ENCODE measurements at places on chromosomes 3 and 15.

GRCh38 chr15:64324165-64324877 is 31.7 kb downstream of the CSNK1G1 start:
- no peak for DNase-seq

DNA sequence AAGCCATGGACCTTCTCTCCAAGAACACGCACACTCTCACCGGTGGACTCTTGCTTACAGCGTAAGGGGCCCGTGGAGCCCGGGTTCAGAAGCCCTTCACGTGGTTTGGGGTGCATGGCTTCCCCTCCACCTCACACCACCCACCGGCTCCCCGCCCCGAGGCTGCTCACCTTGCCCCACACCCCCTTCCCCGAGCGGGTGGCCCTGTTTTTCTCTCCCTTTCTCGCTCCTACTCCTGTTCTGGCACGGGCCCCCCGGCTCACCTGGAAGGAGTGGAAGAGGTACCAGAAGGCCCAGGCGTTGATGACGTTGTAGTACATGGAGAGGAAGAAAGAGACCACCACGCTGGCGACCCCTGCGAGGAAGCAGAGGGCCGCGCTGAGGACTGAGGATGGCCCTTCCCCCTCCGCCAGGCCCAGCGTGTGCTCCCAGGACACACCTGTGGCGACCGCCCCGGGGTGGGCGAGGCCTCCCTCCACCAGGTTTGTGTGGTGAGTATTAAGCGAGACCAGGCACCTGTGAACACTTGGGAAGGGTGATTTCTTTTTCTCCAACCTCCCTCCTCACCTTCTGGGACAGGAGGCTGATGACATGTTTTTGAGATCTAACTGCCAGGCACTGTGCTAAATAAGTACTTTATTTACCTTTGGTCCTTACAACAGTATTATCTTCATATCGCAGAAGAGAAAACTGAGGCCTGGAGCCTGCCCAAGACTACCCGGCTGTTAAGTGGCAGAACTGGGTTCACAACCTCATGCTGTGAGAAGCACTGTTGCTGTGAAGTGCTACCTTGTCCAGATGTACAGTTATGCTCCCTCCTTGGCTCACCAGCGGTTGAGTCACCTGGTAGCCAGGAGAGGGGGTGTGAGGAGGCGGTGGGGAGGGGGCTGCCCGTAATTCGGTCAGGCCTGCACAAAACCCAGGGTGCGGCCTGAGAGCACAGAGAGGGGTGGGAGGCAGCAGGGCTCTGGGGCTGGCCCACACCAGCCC is 16.3 kb downstream of the SLC6A20 start:
- DNase-seq = no peak

DNA sequence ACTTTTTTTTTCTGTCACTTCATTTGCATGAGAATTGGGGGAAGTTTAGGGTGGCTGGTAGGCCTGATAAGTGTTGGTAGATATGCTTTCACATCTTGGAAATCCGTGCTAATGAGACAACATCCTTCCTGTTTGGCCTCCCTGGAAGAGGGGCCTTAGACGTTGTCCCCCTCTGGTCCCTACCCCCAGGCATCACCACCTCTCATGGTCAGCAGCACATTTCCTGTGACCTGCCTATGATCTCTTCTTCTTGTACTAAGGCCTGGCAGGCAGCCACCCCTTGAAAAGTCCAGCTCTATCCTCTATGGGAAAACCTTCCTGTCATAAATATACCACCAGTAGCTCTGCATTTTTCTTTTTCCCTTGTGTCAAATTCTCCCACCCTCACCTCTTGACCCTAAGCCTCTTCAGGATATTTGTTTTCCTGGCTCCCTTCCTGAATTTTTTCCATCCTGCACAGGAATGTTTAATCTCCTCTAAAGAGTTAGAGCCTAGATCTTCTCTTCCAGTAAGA is 107.8 kb downstream of the SNRK start:
- no peak for DNase-seq

DNA sequence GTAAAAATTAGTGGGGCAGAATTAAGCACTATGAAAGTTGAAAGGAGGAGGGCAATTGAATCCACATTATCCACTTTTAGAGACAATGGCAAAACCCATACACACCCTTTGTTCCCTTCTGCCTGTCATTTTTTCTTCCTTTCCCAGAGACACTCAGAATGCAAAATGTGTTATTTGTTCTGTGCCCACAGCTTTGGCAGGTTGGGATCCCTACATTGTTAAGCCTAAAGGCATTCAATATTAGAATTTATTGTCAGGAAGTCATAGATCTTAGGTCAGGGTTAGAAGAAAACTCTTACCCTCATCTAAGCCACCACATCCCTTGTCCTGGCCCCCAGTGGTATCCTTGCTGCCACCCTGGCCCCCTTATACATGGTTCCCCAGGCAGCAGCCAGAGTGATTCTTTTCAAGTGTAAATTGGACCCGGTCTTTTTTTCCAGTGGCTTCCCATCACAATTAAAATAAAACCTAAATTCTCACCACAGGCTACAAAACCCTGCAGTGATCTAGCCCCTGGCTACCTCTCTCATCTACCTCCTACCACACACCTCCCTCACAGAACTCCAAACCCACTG is 470.1 kb upstream of the ATP11B start:
- no peak for DNase-seq

DNA sequence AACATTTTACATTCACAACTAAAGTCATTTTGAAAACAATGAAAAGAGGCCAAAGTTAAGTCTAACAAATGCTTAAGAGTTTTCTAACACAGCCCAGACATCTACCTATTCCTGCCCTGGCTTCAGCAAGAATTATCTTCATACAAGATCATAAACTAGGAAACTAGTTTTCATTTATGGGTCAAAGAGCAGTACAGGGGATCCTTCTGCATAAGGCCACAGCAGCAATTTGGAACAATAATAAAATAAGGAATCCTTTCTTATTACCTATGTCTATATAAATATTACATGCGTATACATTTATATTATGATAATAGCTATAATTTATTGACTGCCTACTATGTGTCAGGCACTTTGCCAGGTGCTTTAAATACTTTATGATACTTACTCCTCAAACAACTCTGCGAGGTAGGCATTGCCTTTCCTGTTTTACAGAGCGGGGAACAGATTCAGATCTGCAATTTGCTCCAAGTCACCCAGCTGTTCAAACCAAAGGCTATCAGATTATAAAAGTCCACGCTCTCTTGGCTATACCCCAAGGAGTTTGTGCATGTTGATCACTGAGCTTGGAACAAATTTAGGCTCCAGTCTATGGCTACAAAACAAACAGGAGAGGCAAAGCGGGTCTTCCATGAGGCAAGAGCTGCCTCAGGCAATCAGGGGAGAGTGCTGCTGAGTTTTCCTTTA is 196.4 kb downstream of the RORA start:
- DNase-seq = no peak

DNA sequence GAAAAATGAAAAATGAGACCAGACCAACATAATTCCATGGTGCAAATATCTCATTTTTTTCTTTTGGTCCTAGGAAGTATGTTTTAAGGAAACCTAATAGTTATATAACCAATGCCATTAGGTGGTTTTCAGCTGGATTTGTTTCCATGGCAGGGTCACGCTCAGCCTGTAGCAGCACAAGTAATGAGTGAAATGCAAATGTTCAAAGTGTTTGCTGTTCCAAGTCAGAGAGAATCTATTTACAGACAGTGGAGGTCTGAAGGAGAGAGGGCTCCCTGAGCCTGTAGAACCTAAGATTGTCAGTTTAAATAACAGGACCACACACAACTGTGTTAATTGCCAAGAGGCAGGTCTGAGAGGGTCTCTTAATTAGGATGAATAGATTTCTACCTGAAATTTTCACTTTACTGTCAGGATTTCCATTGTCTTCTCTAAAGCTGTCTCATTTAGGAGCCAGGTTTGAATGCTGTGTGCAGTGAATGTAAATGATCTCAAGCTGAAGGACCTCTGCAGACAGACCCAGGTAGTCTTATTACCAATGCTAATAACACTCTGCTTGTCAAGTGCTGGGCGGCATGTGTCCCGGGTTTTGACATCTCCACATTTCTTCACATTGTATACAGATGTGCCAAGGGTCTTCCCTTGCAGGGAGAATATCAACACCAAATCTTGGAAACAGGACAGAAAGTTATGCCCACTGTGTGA is 317.3 kb upstream of the NECTIN3 start:
- DNase-seq = no peak

- DNase-seq = no peak
These were observed 26.0 kb downstream of the SLC6A6 start for GRCh38 chr3:14428087-14429033.

GRCh38 chr15:101120987-101121386 is 130.9 kb downstream of the CHSY1 start:
- no peak for DNase-seq

DNA sequence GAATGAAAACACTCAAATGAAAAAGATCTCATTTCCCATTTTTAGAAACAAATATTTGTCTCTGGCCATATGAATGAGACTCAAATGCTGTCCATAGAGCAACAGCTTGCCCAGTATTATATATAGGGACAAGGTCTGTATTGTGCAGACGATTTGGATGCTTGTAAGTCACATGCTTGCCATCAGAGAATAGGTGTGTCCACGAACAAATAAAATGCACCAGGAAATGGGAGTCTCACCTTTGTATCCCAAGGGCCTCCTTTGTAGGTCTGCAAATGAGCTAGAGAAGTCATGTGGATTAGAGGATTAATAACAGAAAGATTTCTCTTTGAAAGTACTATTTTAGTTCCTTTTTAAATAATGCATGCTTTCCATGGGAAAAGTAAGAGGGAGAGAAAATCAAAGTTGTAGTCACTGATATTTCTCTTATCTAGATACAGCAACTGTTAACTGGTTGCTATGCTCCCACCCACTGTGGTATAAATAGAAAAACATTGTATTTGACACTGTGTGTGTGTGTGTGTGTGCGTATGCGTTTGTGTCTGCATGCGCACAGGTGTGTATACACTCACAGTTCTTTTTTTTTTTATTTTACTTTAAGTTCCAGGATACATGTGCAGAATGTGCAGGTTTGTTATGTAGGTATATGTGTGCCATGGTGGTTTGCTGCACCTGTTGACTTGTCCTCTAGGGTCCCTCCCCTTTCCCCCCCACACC is 383.4 kb upstream of the ARRDC4 start:
- no peak for DNase-seq

GRCh38 chr3:52889901-52890300 is 7.4 kb downstream of the STIMATE start:
- DNase-seq = no peak

- DNase-seq = no peak
These were observed 8.6 kb upstream of the RPL29 start for GRCh38 chr3:52004163-52004787.

- DNase-seq = no peak
These were observed 71.1 kb upstream of the BLM start for GRCh38 chr15:90645873-90646575.

DNA sequence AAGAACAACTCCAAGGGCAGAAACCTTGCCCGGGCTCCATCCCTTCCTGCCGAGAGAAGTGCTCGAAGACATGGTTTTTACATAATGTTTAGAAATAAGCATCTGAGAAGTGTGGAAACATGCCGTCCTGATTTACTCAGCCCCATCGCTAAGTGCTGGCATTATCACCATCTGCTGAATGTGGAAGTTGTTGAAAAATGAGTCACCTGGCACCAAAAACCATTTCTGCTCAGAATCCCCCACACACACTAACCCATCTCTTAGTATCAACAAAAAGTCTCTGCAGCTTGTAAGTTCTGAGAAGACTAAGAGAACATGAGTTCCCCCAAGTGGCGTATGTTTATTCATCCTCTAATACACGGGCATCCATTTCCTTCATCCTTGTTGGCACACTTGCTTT is 51.0 kb upstream of the ARL8B start:
- DNase-seq = no peak

DNA sequence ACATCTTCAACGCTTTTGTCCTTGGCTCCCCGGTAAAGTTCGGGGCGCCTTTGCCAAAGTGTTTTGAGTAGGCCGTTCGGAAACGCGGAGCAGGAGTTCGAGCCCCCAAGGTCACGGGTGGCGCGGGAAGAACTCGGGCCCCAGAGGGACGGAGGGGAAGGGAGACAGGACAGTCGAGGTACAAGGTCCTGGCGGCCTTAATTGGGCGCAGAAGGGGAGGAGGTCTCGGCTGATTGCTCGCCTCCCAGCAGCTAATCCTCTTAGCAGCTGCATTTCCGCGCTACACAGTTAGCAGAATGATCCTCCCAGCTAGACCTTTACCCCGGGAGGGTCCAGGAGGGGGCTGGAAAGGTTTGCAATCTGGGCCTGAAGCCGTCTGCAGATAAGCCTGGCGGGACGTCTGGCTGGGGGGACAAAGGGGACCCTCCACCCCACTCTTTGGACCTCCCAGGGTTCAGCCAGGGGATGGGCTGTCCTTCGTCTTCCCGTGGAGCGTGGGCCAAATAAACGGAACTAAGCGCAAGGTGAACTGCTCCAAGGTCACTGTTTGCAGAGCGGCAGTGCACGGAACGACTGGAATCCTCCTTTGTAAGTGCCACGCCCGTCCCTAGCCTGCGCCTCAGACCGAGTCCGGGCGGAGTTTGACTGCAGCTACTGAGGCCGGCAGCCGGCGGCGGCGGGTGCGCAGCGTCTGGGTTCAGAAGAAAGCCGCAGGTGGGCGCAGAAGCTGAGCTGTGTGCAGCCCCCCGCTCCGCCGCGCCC is 7.2 kb downstream of the EOMES start:
- no peak for DNase-seq

- DNase-seq = no peak
These were observed 17.8 kb upstream of the ITGB5 start for GRCh38 chr3:124904835-124905492.

GRCh38 chr3:48738926-48739616 is 22.1 kb upstream of the IP6K2 start:
- no peak for DNase-seq

DNA sequence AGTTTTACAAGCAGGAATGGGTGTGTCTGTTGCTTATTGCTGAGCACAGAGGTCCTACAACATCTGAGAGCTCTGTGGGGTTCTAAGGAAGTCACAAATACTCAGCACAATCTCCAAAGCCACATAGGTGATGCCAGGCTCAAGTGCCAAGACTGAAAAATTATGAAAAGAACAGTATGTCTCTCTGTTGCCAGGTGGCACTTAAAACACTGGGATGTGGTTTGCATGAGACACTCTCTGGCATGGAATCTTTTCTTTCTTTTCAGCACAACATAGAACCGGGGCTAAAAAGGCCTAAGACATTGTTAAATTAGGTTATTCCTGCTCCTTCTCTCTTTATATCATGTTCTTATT is 127.3 kb upstream of the PRICKLE2 start:
- no peak for DNase-seq

DNA sequence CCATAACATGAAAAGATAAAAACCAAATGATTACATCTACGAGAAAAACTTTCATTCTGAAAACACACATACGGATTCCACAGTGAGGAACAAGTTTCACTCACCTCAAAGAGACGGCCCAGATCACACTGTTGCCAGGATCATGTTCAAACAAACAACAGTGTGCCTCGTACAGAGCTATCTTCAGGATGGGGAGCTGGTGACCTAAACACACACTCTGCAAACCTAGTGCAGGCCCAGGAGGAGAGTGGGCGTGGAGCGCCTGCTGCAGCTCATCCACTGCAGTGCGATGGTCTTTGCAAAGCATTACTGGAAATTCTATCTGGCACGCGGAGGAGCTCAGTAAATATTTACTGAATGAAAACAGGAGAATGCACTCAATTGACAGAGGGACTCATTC is 38.5 kb downstream of the TAMM41 start:
- no peak for DNase-seq

GRCh38 chr3:178491751-178492150 is 44.5 kb upstream of the KCNMB2 start:
- no peak for DNase-seq

- DNase-seq = no peak
These were observed 361.3 kb upstream of the GBE1 start for GRCh38 chr3:82122554-82123345.
